Brain pericyte (primary cell): ENCODE measurements at places on chromosomes 5 and 9.
A peak's percentile ranks its signal among the peaks of the same experiment; 100 is the strongest.

DNA sequence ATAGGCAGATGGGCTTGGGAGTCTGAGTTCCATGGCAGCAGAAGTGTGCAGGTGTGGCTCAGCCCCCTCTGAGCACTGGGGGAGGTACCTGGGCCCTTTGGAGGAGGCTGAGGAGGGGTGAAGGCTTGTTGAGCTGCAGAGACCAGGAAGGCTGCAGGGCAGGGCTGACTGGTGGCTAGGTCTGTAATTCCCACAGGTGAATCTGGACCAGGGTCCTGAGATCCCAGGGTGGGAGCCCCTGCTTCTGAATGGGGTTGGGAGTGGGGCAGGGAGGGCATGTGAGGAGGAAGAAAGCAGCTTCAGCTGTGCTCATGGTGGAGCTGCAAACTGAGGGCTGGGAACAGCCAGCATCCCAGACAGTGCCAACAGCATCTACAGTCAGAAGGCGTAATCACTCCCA is 111.1 kb downstream of the CACNA1B start:
- no peak for DNase-seq

- no peak for DNase-seq
These were observed 483 bp downstream of the FBXL7 start for GRCh38 chr5:15500325-15501001.

GRCh38 chr5:32123058-32123805 is 50.9 kb downstream of the GOLPH3 start:
- DNase-seq, result no peak

DNA sequence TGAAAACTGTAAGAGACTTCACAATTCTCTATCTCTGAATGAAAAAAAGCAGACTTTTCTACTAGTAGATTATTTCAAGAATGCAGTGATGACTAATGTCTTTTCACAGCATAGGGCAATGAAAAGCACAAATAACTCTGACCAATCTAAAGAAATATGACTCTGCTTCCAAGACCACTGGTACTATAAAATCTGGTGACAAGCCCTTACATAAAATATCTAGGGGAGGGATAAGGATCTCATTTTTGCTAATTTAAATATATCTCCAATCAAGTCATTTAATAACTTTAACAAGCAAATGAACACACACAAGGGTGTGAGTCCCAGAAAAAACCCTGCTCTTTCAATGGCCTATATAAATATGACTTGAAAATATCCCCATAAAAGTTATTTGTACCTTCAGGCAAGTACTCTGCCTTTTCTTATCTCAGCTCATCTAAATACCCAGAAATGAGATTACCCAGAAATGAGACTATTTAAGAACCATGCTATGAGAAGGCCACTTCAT is 105.2 kb downstream of the GNAQ start:
- no peak for DNase-seq

DNA sequence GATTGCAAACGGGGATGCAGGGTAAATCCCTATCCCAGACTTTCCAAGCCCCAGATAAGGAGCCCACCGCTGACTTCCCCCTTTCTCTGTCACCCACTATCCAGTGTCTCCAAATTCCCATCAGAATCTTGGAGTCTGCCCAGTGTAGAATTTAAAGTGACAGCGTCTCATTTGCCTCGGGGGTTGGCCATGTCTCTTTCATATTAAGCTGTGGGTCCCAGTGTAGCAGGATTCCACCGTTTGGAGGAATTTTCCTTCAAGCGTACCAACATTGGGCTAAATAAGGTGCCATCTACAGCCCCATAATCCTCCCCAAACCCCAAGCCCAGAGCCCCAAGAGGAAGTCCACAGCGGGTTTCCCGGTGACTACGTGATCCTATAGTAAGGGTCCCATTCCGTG is 1.1 kb downstream of the BRINP1 start:
- DNase-seq, result no peak

GRCh38 chr5:26326153-26326759 is 712.1 kb downstream of the CDH9 start:
- no peak for DNase-seq

DNA sequence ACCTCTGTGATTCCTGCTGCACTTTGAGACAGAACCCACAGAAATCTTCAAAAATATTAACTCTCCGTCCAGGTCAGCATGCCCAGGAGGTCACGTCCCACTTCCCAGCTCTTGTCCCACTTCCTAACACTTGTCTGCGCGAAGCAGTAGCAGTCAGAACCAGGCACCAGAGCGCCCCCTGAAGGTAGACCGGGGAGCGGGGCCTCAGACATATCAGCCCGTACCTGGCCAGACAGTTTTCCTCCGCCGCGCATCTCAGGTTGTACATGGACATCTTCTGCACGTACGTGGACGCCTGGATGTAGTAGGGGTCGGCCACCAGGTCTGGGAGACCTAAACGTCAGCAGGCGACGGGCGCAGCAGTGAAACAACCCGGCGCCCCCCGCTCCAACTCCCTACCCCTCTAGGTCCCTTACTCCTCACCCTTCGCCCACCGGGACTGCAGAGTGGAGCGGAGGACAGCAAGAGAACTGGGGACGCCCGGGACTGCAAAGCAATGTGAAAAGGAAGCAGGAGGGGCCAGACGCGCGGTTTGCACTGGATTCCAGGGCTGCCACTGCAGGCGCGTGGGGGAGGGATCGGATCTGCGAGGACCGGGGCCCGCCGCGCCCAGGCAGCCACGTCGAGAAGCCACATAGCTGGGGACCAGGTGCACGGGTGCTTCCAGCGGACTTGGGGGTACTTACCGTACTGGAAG is 1.2 kb downstream of the LOX start:
- DNase-seq, result no peak

DNA sequence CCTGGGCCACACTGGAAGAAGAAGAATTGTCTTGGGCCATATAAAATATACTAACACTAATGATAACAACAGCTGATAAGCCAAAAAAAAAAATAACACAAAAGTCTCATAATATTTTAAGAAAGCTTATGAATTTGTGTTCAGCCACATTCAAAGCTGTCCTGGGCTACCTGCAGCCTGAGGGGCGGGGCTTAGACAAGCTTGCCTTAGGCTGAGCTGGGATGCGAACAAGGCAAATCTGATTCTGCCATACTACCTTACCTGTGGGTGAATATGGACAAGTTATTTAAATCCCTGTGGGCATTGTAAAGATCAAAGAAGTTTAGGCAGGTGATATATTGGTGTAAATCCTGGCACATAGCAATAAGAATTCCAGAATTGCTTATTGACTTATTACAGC is 212.3 kb upstream of the ATP10B start:
- no peak for DNase-seq

DNA sequence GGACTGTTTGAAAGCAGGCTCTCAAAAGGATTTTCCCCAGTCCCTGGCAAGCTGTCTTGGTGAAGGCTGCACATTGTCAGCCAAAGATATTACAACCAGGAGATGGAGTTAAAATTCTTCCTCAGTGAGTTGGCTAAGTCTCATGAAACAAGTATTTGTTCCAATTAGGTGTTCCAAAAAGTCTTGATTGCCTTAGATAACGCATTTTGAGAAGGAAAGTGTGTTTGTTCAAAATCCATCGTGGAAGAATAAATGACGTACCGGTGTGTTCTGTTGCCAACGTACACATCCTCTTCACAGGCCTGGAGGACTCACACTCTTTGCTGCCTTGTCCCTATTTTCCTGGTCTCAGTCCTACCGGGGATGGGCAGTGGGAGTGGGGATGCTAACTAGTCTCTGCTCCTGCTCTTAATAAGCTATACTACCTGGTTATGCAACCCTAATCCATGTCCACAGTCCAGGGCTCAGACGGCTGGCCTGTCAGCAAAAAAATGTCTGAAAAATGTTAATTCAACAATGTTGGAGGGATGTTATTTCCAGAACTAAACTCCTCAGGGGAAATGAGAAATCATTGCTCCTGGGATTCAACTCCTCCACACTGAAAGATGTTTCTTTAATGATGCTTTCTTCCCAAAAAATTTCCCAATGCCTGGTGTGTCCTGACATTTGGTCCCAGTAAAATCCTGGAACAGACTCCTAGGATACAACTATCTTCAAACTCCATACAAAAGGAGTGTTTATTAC is 175.3 kb upstream of the KLF9 start:
- DNase-seq, result no peak

- no peak for DNase-seq
These were observed 45.8 kb upstream of the PRDM9 start for GRCh38 chr5:23461576-23461975.

GRCh38 chr5:146510559-146511125 is 5.3 kb downstream of the GPR151 start:
- DNase-seq, result no peak

- DNase-seq, result peak; percentile 13
These were observed 299.4 kb upstream of the RASA1 start for GRCh38 chr5:86968301-86968753.

GRCh38 chr5:123000731-123001130 is 35.8 kb downstream of the PPIC start:
- DNase-seq, result no peak

DNA sequence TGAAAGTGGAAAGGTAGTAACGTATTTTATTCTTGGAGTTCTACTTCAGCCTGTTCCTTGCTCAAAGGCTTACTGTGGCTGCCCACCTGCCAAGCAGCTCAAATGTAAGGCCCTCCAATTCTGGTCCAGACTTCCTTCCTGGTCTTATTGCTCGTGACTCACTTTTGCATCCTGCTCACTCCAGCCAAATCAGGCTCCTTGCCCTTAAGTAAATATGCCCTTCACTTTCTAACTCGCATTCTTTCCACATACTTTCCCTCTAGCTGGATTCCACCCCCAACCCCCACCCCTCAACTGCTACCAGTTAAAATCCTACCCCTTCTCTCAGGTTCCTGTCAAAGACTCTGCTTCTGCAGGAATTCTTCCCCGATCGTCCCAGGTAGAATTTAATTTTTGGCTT is 96.6 kb downstream of the GALNT10 start:
- DNase-seq, result no peak
